Stimulated activated CD4-positive, alpha-beta T cell treated with anti-CD3 and anti-CD28 coated beads, Interleukin-2, amount 100 ng/mL, for 24 hours (primary cell): ENCODE measurements at places on chromosomes 13 and 19.

GRCh38 chr19:39139305-39139874 is 13.8 kb downstream of the PAK4 start:
- no peak for DNase-seq

DNA sequence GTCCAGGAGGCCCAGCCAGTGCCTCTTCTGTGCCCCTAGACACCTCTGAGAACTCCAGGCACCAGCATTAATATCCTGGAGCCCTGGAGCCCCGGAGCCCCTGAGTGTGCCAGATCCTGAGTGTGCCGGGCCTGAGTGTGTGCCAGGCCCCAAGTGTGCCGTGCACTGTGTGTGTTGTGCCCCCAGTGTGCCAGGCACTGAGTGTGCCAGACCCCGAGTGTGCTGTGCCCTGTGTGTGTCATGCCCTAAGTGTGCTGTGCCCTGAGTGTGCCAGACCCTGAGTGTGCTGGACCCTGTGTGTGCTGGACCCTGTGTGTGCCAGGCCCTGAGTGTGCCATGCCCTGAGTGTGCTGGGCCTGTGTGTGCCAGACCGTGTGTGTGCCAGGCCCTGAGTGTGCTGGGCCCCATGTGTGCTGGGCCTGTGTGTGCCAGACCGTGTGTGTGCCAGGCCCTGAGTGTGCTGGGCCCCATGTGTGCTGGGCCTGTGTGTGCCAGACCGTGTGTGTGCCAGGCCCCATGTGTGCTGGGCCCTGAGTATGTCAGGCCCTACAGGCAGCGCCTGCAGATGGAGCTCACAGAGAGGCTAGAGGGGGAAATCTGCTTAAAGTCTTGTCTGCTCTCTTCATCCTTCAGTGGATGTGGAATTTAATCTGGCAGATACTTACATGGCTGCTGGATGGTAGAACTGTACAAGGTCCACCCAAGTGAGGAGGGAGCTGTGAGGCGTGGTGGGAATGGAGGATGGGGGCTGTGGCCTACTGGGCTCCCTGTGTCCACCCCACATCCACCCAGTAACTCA is 53.9 kb downstream of the C13orf46 start:
- DNase-seq, result no peak

DNA sequence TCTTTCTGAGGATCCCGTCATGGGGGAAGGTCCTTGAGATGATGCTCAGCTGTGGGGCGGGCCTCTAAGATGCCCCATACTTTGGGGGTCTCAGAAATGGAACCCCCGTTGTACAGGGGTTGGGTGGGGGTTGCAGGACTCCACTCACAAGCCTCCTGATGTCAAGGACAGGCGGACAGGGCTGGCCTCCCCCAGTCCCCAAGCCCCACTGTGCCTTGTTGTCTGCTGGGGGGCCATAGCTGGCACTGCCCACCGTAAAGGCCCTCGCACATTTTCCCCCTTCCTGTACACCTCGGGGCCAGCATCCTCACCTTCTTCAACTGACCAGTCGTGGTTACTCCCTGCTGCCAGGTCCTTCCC is 2.7 kb downstream of the SNAPC2 start:
- no peak for DNase-seq

GRCh38 chr13:112842343-112842856 is 126.6 kb upstream of the MCF2L start:
- no peak for DNase-seq

GRCh38 chr19:3058821-3059314 is 3.4 kb downstream of the TLE5 start:
- no peak for DNase-seq

DNA sequence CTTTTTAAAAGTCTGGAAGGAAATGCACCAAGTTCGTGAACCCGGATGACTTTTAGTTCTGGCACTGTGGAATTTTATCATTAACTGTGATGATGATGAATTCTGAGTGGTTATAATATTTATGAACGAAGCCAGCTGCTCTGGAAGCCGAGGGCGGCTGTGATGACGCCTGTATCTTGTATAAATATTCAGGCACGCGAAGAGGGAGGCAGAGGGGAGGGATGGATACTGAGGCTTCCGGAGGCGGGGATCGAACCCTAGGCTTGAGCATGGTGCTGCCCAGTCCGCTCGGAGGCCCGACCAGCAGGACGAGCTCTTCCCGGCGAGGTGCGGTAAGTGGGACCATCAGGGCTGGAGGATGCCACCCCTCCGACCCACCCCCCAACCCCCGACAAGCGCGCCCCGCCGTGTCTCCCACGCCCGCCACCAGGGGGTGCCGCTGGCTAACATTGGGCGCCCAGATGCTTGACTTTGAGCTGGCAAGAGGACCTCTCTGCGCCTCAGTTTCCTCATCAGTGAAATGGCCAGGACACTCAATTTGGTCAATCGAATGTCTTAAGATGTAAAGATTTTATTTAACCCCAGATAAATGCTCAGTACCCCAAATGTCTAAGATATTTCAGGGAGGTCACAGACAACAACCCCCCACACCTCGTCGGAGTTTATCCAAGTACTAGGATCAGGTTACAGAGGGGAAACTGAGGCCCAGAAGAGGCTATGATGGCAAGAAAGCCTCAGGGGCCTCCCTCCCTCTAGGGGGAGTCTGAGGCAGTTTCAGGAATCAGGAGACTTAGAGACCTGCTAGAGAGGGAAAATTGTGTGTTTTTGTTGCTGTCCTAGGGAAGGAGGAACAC is 4.5 kb upstream of the RAB3A start:
- DNase-seq, result peak; percentile 70

GRCh38 chr13:23488442-23488841 is 54.9 kb upstream of the SACS start:
- no peak for DNase-seq

GRCh38 chr13:111304041-111304544 is 16.3 kb upstream of the TEX29 start:
- DNase-seq, result no peak

DNA sequence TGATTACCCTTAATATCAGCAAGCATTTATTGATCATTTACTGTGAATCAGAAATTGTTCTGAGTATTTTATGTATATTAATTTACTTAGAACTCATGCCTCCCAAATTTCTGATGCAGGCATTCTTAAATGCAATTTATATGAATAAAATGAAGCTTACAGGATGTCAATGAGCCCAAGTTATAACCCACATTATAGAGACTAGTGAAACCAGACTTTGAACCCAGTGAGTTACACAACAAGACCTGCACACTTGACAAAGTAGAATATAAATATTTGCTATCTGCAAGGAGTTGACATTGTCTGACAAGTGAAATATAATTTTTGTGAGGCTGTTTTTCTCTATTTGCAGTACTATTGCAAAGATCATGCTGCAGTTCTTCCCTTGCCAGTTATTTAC is 656.0 kb downstream of the GPC5 start:
- DNase-seq, result no peak

- no peak for DNase-seq
Observed at GRCh38 chr13:20197361-20197834, 4.7 kb upstream of the GJB2 start.

- DNase-seq, result no peak
Observed at GRCh38 chr13:84997858-84998257, 801.4 kb downstream of the SLITRK6 start.

DNA sequence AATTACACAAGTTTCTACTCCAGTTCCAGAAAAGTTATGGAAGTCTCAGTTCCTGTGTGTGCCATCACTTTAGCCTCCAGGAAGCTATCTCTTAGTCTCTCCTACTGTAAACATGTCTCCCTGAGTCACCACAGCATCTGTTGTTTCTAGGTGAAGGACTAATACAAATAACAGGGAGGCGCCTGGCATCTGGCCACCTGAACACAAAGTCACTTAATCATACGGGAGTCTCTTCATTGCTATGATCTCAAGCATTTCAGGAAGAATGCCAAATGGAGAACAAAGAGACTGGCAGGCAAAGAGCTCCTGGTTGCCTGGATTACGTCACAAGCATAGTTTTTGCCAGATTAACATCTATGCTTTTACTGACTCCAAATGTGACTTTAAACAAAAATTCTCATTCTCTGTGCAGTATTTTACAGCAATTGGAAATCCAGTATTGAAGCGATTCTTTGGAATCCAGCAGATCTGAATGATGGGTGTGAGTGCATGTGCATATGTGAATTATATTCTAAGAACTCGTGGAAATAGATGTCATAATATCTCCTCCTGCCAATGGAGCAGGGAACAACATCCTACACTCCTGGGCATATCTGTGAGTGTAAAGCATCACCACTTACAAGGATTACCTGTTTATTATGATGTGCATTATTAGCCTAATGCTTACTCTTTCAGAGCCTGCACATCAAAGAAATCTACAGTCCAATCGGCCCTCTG is 572.8 kb downstream of the PCDH9 start:
- no peak for DNase-seq

DNA sequence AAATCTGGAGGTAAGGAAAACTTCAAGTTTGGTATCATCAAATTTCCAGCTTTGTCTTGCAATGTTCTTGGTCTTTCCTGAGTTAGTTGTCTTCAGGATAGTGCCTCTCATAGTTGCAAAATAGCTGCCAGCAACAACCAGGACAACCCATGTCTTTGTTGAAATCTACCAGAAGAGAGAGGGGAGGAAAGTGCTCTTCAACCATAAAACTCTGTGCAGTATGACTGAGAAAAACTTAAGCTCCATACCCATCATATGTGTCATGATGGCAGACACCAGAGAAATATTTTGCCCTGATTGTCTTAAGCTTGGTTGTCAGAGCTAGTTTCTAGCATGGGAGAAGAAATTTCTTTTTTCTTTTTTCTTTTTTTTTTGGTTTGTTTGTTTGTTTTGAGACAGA is 103.3 kb downstream of the SPRY2 start:
- no peak for DNase-seq

DNA sequence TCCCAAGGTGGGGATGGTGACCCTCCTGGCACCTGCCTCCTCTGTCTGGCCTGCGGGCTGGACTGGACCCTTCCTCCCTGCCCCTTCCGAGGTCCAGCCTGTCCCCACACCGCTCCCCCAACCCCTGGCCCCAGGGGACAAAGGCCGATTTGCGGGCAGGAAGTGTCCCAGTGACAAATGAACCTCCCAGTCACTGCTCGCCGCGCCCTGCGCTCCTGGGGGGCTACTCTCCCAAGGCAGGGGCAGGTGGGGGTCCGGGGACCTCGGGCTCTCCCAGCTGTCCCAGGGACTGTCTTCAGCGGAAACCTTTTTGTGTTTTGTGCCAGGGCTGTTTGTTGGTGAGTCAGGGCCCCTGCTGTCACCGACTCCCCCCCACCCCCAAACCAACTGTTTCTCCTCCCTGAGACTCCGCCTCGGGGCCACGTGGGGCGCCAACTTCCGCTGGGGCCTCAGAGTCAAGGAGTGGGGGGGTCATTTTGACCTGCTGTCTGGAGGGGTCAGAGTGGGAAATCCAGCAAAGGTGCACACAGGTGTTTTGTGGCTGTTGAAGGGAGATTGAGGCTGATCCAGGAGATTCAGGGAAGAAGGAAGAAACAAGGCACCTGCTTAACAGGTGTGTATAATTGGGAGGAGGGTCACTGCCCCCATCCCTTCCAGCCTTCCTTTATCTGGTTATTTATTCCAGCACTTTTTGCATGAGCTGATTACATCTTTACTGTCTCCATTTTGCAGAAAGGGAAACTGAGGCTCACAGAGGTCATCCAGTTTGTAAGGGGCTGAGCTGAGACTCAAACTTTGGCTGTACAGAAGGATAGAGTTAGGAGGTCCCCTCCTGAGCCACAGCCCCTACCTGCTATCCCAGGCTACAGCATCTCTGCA is 831 bp downstream of the PGPEP1 start:
- peak; percentile 71 for DNase-seq
